ENCODE measurements at places on chromosomes 2 and 18.

DNA sequence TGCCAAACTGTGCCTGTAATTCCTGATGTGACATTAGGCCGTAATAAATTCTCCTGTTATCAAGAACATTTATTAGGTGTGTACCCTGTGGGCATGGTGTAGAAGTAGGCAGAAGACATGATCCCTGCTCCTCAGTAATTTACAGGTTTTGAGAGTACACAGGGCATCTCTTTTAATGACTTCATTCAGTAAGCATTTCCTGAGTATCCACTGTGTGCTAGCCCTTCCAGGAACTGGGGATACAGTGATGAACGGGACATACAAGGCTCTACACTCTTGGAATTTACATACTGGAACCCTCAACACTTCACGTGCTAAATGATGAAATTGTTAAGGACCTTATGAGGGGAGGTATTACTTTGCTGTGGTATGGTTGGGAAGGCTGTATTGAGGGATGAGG is 30.2 kb downstream of the DIS3L2 start:
- DNase-seq: no peak

DNA sequence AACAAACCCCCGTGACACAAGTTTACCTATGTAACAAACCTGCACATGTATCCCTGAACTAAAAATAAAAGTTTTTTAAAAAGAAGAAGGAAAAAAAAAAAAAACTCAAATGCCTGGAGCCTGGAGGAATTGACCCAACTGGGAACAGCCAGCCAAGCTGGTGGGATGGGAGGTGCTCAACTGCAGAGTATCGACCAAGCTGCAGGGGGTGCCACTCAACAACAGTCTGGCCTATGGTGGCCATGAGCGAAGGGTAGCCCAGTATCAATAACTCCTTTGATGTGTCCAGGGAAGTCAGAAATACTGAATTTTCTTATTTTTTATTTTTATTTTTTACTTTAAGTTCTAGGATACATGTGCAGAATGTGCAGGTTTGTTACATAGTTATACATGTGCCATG is 310.3 kb upstream of the DLGAP1 start:
- DNase-seq: no peak

DNA sequence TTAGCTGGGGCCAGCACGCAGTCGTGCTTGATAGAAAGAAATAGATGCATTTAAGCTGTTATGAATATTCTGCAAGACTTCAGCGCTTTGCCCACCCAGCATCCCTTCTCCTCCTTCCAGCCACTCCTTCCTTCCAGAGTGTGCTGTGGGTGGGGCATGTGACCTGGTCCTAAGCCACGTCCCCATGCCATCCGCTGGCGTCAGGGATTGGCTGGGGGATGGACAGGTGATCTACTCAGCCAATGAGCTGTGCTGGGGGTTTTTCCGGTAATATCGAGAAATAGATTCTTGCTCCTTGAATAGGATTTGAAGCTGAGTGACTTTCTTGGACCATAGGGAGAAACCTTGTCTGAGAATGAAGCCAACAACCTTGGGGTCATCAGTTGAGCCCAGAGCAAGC is 4.8 kb upstream of the ZAP70 start:
- DNase-seq: no peak

DNA sequence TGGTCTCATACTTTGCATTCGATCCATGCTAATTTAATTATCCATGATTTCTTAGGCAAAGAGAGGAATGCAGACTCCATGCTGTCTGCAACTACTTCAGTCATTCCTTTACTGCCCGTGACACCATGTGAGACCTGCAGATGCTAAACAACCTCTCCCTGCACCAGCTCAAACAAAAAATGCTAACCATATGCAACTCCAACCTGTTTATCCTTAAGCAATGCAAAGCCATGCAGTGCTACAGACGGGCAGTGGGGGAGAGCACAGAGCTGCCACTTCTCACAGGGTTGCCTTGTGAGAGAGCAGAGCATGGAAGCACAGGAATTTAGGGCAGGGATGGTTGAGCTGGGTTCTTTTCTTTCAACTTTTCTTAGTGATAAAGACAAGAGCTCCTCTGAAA is 74.9 kb upstream of the KLHL14 start:
- no peak for DNase-seq

DNA sequence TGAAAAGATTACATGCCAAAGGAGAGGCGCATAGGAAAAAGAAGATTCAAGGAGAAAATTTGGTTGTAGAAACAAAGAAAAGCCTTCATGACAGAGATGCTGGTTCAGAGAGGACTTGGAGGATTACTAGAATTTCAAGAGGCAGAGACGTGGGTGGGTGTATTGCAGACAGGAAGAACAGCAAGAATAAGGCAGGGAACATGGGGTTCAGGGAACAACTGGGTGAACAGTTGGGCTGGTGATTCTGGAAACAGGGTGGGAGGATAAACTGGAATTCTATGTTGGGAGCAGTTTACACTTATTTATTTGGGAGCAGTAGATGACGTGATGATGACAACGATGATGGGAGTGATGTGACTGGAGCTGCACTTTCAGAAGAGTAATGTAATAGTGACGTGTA is 18.4 kb upstream of the GMCL1 start:
- no peak for DNase-seq

- DNase-seq: no peak
Observed at GRCh38 chr2:86383844-86384243, 46.4 kb upstream of the REEP1 start.

- DNase-seq: no peak
Observed at GRCh38 chr2:108458082-108458481, 9.1 kb downstream of the GCC2 start.

GRCh38 chr2:134368009-134368817 is 114.3 kb downstream of the MGAT5 start:
- DNase-seq: no peak

GRCh38 chr2:119149611-119150010 is 8.9 kb downstream of the C1QL2 start:
- no peak for DNase-seq

- no peak for DNase-seq
Observed at GRCh38 chr2:189176516-189176915, 3.0 kb downstream of the COL5A2 start.

DNA sequence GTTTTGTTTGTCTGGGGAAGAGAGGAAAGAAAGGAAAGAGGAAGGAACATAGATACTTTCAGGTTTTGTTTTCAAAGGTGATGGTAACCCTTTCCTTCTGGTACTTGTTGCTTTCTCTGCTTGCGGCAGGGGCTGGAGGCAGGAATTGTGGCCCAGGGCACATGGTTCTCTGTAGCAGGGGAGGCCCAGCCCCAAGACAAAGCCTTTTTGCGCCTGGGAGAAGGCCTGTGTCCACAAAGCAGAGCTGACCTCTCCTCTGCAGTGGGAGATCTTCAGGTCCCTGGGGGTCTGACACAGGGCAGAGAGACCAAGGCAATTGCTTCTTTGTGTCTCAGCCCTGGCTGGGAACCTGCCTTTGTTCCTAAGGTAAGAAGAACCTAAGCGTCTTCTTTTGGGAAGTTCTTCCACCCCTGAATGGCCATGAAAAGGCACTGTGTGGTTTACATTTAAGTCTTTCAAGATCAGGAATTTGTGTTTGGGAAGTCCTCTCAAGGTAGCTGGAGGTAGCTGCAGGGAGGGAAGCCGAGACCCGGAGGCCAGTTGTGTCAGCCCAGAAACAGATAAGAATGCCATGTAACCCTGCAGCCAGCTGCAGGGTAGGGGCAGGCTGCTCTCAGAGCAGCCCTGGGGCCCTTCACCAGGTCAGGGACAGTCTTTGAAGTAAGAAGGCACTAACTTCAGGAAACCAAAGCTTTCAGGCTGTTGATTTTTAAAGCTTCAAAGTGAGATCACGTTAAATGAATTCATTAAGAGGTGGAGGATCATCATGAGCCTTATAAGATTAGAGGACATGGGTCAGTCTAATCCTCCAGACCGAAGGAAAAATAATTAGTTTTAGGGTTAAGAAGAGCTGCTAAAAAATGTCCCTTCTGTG is 119.3 kb downstream of the STPG4 start:
- no peak for DNase-seq

DNA sequence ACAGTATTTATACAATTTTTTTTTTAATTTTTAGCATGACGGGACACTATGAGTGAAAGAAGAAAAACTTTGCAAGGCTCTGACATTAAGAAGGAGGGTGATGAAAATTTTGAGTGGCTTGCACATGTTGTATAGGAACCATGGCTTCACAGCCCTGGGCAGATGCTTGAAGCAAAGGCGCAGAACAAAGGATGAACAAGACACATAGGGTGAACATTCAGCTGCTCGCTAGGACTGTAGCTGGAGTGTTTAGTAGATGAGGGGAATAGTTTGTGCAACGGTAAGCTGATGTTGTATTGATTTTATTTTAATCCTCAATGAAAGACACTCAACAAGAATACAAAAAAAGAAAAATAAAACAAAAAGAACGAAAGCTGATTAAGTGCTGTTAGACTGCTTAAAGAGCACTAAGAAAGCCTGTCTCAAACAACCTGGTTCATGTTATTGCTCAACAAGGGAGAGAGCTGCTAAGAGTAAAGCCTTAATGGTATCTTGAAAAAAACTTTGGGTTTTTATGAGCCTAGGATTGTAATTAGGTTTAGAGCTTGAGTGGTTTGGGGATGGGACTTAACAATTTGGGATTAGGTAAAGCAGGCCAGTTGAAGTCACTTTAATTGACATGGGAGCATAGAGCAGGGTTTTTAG is 41.2 kb upstream of the GCFC2 start:
- no peak for DNase-seq

GRCh38 chr2:128228894-128229293 is 89.8 kb downstream of the HS6ST1 start:
- DNase-seq: no peak

- no peak for DNase-seq
Observed at GRCh38 chr2:168830958-168831357, 28.5 kb downstream of the NOSTRIN start.

DNA sequence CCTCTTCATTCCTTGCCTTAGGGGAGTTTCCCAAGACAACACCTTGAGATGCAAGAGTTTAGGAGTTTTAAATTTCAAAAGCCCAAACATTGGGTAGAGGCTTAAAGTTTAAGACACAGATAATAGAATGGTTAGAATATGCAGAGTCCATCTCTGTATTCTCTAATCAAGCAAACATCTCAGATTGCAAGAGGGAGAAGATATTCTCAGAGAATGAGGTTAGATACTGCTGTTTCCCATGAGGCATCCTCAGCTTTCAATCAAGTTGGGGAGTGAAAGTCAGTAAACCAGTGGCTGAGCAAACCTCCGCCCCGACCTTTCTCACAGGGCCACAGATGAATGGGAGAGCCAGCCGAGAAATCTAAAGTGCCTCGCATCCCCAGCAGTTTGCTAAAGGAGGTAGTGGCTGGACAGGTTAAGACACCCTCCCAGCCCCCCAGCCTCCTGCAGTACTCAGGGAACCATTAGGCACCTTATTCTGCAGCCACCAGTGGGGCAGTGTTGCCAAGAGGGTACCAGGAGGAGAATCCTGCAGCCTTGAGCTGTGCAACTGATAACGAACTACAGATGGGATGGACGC is 30.0 kb downstream of the FBXO36 start:
- no peak for DNase-seq

DNA sequence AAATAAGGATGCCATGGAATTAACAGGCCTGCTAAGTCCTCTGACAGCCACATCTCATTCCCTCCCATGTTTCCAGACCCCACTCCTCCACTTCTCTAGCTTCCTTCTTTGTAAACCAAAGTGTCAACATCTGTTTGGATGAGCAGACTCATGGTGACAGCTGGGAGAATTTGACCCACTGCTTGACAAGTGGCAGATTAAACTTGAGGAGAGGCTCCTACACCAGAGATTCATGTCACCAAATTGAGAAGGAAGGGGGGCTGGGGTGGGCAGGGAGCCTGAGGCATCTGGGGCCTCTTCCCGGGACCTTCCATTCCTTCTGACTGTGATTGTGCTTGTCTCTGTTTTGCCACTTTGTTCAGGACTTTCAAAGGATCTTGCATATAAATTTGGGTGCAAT is 41.0 kb upstream of the IGFBP5 start:
- no peak for DNase-seq

DNA sequence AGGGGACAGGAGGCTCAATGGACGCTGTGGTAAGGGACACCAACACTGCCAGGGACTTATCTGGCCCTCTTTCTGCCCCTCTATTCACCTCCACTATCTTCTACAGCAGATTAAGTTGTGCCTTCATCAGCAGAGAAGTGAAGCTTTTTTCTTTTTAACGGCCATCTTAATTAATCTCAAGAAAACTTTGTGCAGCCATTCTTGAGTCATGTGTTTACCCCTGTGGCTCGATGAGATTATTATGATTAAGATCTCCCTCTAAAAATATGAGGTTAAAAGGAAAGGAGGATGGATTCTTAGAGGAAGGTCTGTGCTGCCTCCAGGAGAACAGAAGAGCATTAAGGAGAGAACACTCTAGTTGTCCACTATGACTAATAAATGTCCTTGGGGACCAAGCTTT is 32.4 kb upstream of the DSC1 start:
- DNase-seq: no peak

- peak; percentile 78 for DNase-seq
Observed at GRCh38 chr18:46335534-46336101, 231.4 kb downstream of the HAUS1 start.

GRCh38 chr2:20427931-20428526 is 18.8 kb upstream of the RHOB start:
- no peak for DNase-seq

DNA sequence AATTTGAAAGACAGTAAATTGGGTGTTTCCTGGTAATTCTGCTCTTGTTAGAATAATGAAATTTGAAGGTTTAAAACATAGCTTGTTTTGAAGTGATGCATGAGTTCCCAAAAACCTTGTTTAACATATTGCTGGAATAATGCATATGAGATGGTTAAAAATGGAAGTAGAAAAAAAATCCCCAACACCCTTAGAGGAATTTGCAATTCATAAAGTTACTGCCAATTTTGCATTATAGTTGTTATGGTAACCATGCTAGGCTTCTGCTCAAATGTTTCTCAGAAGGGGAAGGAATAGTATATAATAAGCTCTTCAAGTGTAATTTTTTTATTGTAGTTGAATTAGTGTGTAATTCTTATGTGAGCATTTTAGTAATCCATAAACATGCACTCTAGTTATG is 49.1 kb downstream of the FASTKD2 start:
- no peak for DNase-seq

DNA sequence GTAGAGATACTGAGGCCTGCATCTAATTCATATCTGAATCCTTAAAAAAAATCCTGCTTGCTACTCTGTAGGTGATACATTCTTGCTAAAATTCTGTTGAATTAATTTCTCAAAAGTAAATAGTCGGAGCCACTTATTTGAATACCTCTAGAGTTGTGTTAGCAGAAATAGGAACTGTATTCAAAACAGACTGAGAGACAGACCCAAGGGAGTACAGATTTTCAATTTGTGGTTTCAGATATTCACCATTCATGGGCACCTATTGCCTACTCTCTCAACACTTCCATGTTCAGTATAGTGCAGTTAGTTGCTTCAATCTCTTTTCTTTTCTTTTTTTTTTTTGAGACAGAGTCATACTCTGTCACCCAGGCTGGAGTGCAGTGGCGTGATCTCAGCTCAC is 46.6 kb upstream of the CTLA4 start:
- no peak for DNase-seq

GRCh38 chr2:160352500-160352899 is 141.1 kb downstream of the RBMS1 start:
- DNase-seq: no peak

All from glutamatergic neuron (in vitro differentiated cells).